ENCODE measurements at places on chromosomes 2 and 18. TPM values are rescaled to one million over a fixed set of nuclear protein-coding genes. Genes with fewer than 3 reads are reported as not detected.

The UGT1A5 gene
- not detected for total RNA-seq

DNA sequence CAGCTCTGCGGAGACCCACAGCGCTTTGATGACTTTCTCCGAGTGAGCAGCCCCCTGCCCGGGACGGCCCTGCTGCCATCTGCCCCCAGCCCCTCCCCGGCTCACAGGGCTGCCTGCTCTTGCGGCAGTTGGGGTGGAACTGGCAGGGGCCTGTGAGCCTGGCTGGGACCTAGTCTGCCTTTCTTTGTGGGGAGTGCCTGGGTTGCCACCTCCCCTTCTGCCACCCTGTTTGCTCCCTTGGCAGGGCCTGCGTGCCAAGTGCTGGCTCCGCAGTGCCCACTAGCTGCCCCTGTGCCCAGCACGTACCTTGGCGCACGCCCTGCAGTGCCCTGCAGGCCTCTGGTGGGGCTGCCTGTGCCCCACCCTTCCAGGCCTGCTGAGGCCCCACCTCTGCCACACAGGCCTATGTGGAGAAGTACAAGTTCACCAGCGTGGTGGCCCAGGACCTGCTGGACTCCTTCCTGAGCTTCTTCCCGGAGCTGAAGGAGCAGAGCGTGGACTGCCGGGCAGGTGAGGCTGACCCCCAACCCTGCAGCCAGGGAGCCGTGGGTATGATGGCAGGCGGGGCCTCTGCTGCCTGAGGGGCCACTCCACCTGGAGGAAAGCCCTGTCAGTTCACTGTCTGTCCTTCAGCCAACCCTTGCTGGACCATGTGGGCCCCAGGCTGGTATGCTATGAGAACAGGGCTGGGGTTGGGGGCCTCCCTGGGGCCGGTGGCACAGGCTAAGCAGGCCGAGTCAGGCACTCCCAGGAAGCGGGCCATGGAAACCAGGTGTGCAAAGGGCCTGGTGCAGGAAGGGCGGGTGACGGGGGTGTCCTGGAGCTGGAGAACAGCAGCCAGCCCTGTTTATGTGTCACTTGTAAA, 7.0 kb downstream of the RNPEPL1 start:
- peaks cover 5% of the 10 kb centered on the region for H3K36me3 ChIP-seq
- no peak for DNase-seq
- H3K4me3 ChIP-seq: no peak overlapping the region
- peaks cover 6% of the 10 kb centered on the region for H3K4me1 ChIP-seq
- no peaks in the 10 kb centered on the region for H3K27me3 ChIP-seq
- H3K27ac ChIP-seq: no peak overlapping the region

GRCh38 chr2:109208071-109208950, 79.3 kb downstream of the SH3RF3 start:
- peak; percentile 37 for DNase-seq
- H3K36me3 ChIP-seq: no peaks in the 10 kb centered on the region
- H3K27me3 ChIP-seq: no peaks in the 10 kb centered on the region

DNA sequence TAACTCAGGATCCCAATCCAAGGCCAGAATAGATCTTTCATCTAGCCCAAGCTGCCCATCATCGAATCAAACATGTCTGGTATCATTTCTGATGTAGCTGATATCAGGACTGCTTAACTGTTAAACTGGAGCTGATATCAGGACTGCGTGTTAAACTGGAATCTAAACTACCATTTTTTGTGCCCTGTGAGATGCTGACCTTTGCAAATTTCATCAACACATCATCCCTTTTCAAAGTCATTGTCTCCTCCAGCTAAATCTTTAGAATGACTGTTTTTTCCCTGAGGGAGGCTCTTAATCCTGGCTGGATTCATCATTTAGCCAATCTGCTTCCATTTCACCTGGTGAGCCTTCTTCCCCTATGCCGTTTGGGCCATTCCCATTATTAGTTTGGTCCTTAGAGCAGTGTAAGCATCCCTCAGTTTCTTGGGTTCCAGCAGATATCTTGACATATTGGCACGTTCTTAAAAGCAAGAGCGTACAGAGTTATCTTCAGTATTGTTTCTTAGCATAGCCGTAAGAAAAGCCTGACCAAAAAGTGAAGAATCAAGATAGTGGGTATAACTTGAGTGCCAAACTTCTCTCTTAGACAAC, 12.3 kb downstream of the RPL31 start:
- DNase-seq: no peak
- H3K36me3 ChIP-seq: peaks cover 5% of the 10 kb centered on the region
- H3K27me3 ChIP-seq: no peaks in the 10 kb centered on the region

- H3K36me3 ChIP-seq: no peaks in the 10 kb centered on the region
- DNase-seq: no peak
Observed at GRCh38 chr2:45978302-45978859, 318.8 kb upstream of the EPAS1 start.

DNA sequence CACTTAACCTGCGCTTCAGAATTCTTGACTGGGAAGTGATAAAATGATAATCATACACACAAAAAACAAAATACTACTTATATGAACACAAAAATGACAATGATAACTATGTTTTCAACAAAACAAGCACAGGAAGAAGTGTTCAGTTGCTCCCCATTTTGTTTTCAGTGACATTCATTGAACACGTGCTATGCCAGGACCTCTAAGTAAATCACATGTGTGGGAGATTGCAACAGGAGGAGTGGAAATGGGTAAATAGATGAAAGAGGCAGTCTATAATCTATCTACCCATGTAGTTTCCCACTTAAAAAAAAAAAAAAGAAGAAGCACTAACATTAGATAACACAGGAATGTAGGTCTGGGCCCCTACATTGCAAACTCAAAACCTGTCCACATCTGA, 183.5 kb upstream of the HNRNPA3 start:
- DNase-seq: no peak
- no peaks in the 10 kb centered on the region for H3K36me3 ChIP-seq
- H3K4me1 ChIP-seq: no peaks in the 10 kb centered on the region

- H3K4me3 ChIP-seq: no peak overlapping the region
- no peak for DNase-seq
- H3K27me3 ChIP-seq: no peaks in the 10 kb centered on the region
- H3K36me3 ChIP-seq: no peaks in the 10 kb centered on the region
- peaks cover 2% of the 10 kb centered on the region for H3K4me1 ChIP-seq
Observed at GRCh38 chr18:48334845-48335244, 74.3 kb downstream of the ZBTB7C start.

The NEUROD1 gene
- not detected for total RNA-seq

DNA sequence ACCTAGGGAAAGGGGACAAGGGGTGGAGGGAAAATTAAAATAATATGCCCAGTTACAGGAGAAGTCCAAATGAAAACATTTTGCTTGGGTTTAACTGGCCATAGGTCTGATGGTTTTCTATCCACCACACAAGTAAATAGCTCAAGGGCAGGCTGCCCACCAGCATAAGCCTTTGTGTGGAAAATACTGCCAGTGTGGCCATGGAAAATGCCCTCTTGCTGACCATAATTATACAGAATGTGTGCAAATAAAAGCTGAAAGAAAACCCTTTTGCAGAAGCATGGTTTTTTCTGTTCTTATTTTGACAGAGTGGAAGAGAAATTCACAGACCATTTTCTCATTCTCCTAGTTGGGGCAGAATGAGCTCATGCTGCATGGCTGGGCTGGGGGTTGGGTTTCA, 111.3 kb upstream of the SIX2 start:
- DNase-seq: no peak
- H3K27ac ChIP-seq: no peak overlapping the region
- no peak overlapping the region for H3K4me3 ChIP-seq
- no peaks in the 10 kb centered on the region for H3K27me3 ChIP-seq
- no peaks in the 10 kb centered on the region for H3K36me3 ChIP-seq

The SPP2 gene
- total RNA-seq: not detected

DNA sequence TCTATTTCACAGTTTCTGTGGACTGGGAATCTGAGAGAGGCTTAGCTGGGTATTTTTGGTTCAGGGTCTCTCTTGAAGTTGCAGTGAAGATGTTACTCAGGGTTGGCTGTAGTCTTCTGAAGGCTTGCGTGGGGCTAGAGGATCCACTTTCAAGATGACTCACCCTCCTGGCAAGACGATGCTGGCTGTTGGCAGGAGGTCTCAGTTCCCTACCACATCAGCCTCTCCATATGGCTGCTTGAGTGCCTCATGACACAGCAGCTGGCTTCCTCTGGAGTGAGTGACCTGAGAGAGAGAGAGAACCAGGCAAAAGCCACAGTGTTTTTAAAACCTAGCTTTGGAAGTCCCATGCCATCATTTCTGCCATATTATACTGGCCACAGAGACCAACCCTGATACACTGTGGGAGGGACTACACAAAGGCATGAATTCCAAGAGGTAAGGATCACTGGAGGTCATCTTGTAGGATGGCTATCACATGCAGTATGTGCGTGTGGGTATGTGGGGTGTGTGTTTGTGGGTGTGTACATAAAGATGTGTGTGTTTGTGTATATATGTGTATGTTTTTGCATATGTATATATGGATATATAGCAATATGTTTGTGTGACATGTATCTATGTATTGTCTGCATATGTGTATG, 25.1 kb downstream of the DNPEP start:
- peaks cover 29% of the 10 kb centered on the region for H3K27me3 ChIP-seq
- H3K36me3 ChIP-seq: no peaks in the 10 kb centered on the region
- H3K4me1 ChIP-seq: peaks cover 6% of the 10 kb centered on the region
- no peak overlapping the region for H3K27ac ChIP-seq
- DNase-seq: peak; percentile 98

DNA sequence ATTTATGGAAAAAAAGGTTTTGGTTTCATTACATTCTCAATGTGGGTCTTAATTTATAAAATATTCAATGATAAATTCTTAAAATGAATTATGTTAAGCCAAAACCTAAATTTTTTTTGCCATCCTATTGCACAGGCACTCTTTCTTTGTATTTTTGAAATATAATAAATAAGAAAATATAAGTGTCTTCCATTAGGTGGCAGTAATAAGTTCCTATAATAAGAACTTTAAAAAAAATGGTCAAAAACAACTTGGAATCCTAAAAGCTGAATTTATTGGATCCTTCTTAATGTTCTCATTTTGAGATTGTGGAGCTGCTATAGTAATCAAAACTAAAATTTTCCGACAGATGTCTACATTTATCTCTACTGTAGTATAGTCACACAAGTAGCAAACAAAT, 5.7 kb downstream of the CALCRL start:
- H3K27ac ChIP-seq: no peak overlapping the region
- H3K27me3 ChIP-seq: no peaks in the 10 kb centered on the region

GRCh38 chr2:28664120-28664842, 87.3 kb upstream of the PPP1CB start:
- no peaks in the 10 kb centered on the region for H3K36me3 ChIP-seq
- peak; percentile 63 for DNase-seq
- no peaks in the 10 kb centered on the region for H3K27me3 ChIP-seq
- H3K27ac ChIP-seq: peak overlapping the region; percentile 58
- H3K4me3 ChIP-seq: no peak overlapping the region
- H3K4me1 ChIP-seq: peaks cover 32% of the 10 kb centered on the region

The PCARE gene
- under 0.01 TPM for total RNA-seq

The NMS gene
- not detected for total RNA-seq

The CCT7 gene
- total RNA-seq: 262 TPM

The SLC30A3 gene
- total RNA-seq: under 0.01 TPM

DNA sequence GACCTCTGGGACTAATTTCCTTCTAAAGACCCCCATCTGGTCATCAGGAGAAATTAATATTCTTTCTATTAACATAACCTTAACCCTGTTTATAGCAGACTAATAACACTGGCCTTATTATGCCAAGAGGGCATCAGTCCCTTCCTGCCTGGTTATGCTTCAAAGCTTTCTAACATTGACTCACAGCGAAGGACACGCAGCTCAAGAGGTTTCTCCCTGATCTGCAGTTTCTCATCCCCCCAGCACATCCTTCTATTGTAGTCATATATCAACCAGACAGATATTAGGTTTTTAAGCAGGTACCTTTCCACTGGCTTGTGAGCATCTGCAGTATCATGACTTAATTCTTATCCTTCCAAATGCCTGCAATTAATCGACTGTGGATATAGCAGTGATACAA, 100.0 kb upstream of the CXCR4 start:
- no peaks in the 10 kb centered on the region for H3K27me3 ChIP-seq
- H3K27ac ChIP-seq: no peak overlapping the region
- H3K4me1 ChIP-seq: no peaks in the 10 kb centered on the region
- DNase-seq: no peak
- no peak overlapping the region for H3K4me3 ChIP-seq
- H3K36me3 ChIP-seq: no peaks in the 10 kb centered on the region

GRCh38 chr2:134458950-134459349, 205.1 kb downstream of the MGAT5 start:
- no peak overlapping the region for H3K4me3 ChIP-seq
- DNase-seq: no peak
- H3K27ac ChIP-seq: no peak overlapping the region
- no peaks in the 10 kb centered on the region for H3K27me3 ChIP-seq
- peaks cover 2% of the 10 kb centered on the region for H3K36me3 ChIP-seq

DNA sequence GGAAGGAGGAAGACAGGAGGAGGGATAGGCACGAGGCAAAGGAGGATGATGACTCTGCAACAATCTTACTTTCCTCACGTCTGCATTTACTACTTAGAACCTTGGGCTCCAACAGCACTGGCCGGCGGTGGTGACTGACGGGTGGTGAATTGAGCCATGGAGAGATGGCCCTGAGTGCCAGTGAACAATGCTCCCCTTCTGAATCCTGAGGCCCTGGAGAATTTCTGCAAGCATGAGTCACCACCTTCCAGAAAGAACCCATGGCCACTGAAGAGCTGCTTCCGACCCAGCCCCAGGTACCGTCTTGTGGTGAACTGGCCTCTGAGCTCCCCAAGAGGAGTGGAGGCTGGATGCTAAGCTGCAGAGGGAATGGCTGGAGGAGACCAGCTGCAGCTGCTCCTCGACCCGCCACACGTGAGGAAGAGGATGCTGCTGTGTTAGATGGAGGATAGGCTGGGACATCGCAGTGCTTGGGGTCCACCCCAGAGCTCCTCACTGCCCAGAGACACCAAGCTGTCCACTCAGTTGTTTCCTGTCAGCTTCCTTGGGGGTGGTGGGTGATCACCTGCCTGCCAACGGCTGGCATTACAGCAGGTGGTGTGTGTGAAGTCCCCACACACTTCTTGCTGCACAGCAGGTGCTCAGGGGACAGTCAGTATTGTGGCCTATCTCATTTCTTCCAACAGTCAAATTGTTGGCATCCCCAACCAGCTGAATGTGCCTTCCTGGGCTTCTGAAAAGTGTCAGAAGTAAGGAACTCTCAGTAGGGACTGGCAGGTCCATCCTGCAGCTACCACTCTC, 186.5 kb upstream of the ID2 start:
- no peak for DNase-seq
- no peak overlapping the region for H3K27ac ChIP-seq
- no peak overlapping the region for H3K4me3 ChIP-seq
- no peaks in the 10 kb centered on the region for H3K36me3 ChIP-seq

The HOXD4 gene
- total RNA-seq: not detected

The PELI1 gene
- total RNA-seq: 5.9 TPM

The UGT1A10 gene
- total RNA-seq: not detected

The SMYD1 gene
- not detected for total RNA-seq

DNA sequence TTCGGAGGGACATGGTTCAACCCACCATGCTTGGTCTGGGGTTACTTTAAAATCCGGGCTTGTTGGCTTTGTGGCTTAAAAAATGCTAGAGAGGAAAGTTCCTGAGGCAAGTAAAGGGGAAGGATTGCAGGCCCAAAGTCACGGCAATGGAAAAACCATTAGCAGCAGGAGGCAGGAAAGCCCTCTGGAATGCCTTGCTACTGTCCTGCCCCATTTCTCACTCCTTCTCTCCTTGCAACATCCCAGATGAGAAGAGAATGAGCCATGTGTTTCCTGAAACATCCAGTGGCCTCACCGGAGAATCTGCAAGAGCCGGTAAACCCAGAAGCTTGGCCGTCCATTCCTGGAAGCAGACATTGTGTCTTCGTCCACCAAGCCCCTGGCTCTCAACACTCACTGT, 97.4 kb upstream of the LCLAT1 start:
- H3K36me3 ChIP-seq: no peaks in the 10 kb centered on the region
- peaks cover 2% of the 10 kb centered on the region for H3K4me1 ChIP-seq
- H3K27me3 ChIP-seq: no peaks in the 10 kb centered on the region
- no peak overlapping the region for H3K27ac ChIP-seq
- DNase-seq: peak; percentile 46
- H3K4me3 ChIP-seq: no peak overlapping the region
